ENCODE measurements at places on chromosomes 12 and 14.
A peak's percentile ranks its signal among the peaks of the same experiment; 100 is the strongest.

DNA sequence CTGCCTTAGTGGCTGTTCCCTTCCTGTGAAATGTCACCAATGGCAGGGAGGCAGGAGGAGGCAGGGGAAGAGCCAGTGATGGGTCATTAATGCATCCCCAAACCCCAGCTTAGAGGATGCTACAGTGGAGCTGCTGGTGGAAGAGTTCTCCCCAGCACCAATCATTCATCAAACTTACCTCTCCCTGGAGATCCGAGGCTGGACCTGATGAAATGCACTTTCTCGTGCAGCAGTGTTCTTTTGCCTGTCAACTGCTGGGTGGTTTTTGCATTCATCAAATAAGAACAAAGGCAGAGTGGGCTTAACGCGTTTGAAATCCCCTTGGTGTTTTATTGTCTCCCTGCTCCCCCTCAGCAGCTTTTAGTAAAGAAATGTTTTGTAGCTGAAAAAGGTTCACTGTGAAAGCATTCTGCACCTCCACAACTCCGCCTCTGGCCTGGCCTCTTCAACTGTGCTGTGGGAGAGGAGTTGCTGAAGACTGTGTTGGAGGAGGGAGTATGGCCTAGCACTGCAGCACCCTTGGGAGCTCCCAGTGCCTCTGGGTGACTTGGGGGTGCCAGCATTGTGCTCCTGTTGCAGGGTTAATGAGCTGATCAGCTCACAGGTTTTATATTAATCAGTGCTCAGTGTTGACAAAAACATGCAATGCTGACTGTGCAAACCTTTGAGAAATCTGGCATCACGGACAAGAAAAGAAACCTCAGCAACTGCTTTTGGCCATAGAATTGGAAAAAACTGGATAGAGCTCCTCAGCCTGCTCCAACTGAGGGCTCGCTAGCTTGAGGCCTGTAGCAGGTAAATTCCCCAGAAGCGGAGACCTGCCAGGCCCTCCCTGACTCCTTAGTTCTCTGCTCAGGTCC is 14.4 kb downstream of the TSPAN9 start:
- peaks cover 21% of the 10 kb centered on the region for H3K36me3 ChIP-seq
- peaks cover 20% of the 10 kb centered on the region for H3K4me1 ChIP-seq
- no peak overlapping the region for H3K27ac ChIP-seq

GRCh38 chr14:25050269-25051150 is 563 bp upstream of the STXBP6 start:
- DNase-seq, result no peak
- H3K4me1 ChIP-seq, result peaks cover 5% of the 10 kb centered on the region
- peaks cover 49% of the 10 kb centered on the region for H3K27me3 ChIP-seq
- peak overlapping the region; percentile 91 for H3K27ac ChIP-seq

- no peak overlapping the region for H3K4me3 ChIP-seq
- no peaks in the 10 kb centered on the region for H3K27me3 ChIP-seq
- no peak for DNase-seq
- H3K4me1 ChIP-seq, result no peaks in the 10 kb centered on the region
- no peaks in the 10 kb centered on the region for H3K36me3 ChIP-seq
- H3K27ac ChIP-seq, result no peak overlapping the region
These were observed 572.8 kb upstream of the USP15 start for GRCh38 chr12:61687407-61687806.

DNA sequence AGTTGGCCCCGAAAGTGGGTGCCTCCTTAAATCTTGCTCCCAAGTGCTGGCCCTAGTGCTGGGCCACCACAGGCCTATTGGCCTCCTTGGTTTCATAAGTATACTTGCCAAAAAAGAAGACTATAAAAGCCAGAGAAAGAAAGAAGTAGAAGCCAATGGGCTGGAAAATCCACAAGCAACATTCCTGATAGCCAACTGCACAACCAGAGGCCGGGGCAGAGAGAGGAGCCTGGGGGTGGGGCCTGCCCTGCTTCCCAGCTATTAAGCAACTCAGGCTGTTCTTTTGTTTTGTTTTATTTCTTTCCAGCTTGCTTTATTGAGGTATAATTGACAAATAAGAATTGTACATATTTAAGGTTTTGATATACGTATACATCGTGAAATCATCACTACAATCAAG is 177.2 kb upstream of the NTF3 start:
- H3K36me3 ChIP-seq, result no peaks in the 10 kb centered on the region
- H3K4me3 ChIP-seq, result no peak overlapping the region
- no peaks in the 10 kb centered on the region for H3K4me1 ChIP-seq
- no peak overlapping the region for H3K27ac ChIP-seq
- DNase-seq, result no peak

DNA sequence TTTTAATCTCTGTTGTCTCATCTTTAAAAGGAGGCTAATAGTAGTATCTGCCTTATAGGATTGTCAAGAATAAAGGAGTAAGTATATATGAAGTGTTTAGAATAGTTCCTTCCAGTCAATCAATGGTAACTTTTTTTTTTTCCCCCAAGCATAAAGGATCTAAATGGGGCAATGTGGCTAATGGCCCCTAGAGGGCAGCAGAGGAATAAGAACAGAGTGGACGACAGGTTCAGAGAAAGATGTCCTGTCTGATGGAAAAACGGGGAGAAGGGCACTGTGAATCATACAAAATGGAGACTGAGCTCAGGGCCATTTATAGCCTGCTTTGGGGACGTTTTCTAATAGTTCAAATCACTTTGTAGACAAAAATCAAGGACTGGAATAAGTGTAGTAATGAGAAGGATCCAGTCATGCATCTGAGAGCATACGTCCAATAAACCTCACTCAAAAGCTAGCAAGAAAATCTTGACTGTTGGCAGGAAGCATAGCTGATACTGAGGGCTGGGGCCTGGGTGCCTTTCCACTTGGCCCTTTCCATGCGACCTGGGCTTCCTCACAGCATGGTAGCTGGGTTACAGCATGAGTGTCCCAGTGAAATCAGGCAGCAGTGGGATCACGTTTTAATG is 51.3 kb downstream of the IFNG-AS1 start:
- no peak overlapping the region for H3K27ac ChIP-seq
- H3K36me3 ChIP-seq, result no peaks in the 10 kb centered on the region
- H3K27me3 ChIP-seq, result no peaks in the 10 kb centered on the region
- no peak for DNase-seq

DNA sequence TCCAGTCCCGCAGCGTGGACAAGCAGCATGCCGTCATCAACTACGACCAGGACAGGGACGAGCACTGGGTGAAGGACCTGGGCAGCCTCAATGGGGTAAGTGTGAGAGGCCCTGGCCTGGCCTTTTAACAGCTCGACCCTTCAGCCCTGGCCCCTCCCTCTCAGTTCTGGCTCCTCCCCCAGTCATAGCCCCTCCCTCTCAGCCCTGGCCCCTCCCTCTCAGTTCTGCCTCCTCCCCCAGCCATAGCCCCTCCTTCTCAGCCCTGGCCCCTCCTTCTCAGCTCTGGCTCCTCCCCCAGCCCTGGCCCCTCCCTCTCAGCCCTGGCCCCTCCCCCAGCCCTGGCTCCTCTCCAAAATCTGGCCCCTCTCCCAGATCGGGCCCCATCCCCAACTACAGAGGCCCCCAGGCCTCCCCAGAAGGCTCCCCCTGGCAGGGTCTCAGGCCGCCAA is 11.2 kb downstream of the CEP170B start:
- DNase-seq, result no peak
- no peak overlapping the region for H3K27ac ChIP-seq
- H3K4me3 ChIP-seq, result no peak overlapping the region
- H3K4me1 ChIP-seq, result peaks cover 7% of the 10 kb centered on the region

DNA sequence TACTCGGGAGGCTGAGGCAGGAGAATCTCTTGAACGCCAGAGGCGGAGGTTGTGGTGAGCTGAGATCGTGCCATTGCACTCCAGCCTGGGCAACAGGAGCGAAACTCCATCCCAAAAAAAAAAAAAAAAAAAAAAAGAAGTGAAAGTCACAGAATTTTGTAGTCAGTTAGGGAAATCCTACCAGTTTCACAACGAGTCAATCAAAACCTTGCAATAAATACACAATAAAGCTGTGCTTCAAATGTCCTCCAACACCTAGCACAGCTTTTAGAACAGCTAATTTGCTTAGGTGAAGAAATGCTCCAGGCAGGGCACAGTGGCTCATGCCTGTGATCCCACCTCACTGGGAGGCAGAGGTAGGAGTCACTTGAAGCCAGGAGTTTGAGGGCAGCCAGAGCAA is 112.8 kb upstream of the ATF7IP start:
- no peak overlapping the region for H3K4me3 ChIP-seq
- no peaks in the 10 kb centered on the region for H3K27me3 ChIP-seq
- peaks cover 8% of the 10 kb centered on the region for H3K4me1 ChIP-seq
- H3K36me3 ChIP-seq, result peaks cover 31% of the 10 kb centered on the region

- no peaks in the 10 kb centered on the region for H3K27me3 ChIP-seq
- H3K27ac ChIP-seq, result no peak overlapping the region
- peaks cover 40% of the 10 kb centered on the region for H3K4me1 ChIP-seq
- DNase-seq, result no peak
- H3K36me3 ChIP-seq, result peaks cover 29% of the 10 kb centered on the region
- no peak overlapping the region for H3K4me3 ChIP-seq
These were observed 140.5 kb downstream of the FOXN3 start for GRCh38 chr14:89276424-89276975.
